Posterior cingulate gyrus (tissue), 11 donors: ENCODE measurements at places on chromosomes 2 and 18.

DNA sequence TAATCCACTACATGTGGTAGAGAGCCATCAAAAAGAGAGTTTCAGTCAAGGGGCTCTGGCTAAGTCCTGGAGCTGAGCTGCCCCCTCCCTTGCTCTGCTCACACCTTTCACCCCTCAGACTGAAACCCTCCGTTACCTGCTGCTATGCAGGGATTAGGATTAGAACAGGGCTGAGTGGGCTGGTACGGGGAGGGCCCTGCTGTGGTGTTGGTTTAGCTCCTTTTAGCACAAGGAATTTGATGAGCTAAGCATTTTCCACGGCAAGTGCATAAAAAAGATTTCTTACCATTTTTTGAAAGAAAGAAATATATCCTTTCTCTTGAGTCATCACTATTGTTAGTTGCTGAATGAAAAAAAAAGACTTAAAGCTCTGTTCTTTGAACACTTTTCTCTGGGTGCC, 46.3 kb downstream of the TCF7L1 start:
- no peak for DNase-seq

GRCh38 chr2:109398366-109399015, 215.3 kb downstream of the SEPTIN10 start:
- DNase-seq, result no peak

- DNase-seq, result no peak
These were observed 41.5 kb upstream of the ZBTB7C start for GRCh38 chr18:48450685-48451084.

DNA sequence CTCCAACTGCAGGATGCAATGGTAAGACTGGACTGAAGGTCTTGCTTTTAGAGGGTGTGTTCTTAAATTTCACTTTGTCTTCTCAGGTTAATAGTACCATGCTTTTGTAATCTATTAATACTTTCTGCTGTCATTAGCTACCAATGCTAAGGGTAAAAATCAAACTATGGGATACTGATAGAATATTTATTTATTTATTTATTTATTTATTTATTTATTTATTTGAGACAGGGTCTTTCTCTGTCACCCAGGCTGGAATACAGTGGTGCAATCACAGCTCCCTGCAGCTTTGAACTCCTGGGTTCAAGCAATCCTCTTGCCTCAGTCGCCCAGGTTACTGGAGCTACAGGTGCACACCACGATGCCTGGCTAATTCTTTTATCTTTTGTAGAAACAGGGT, 152.1 kb downstream of the SPP2 start:
- DNase-seq, result no peak

GRCh38 chr2:238879621-238880377, 31.9 kb downstream of the TWIST2 start:
- no peak for DNase-seq

GRCh38 chr18:79200546-79201268, 131.5 kb downstream of the ATP9B start:
- DNase-seq, result no peak

- no peak for DNase-seq
These were observed 100.3 kb downstream of the DPP10 start for GRCh38 chr2:114542695-114543094.

- DNase-seq, result no peak
These were observed 293.1 kb upstream of the HDAC4 start for GRCh38 chr2:239693761-239694415.

DNA sequence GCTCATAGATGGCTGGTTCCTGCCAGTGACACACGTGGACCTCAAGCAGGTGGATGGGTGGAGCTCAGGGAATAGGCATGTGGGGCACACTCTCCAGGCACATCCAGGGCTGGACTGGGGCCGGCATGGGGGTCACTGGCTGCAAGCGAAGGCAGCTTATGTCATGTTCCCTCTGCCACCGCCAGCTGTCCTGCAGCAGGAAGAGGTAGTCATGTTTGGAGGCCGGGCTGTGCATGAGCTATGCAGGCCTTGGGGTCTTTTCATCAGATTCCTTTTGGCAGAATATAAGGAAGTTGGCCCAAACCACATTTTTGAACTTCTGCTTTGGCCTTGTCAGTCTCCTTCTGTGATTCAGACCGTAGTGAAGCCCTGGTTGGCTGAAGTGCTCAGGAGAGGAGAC, 61.5 kb downstream of the AGAP1 start:
- DNase-seq, result no peak

DNA sequence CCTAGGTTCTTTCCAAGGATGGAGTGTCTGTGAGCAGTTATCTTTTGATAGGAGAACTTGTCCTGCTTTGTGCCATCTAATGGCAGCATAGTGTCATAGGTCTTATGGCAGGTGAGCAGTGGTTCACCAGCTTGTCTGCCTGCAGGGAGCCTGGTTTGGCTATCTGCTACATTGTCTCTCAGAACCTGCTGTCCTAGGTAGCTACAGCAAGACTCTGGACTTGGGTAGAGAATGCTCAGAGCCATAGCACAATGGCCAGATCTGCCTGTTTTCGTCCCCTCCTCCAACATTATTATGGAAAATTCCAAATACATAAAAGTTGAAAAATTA, 28.3 kb downstream of the AGFG1 start:
- no peak for DNase-seq

DNA sequence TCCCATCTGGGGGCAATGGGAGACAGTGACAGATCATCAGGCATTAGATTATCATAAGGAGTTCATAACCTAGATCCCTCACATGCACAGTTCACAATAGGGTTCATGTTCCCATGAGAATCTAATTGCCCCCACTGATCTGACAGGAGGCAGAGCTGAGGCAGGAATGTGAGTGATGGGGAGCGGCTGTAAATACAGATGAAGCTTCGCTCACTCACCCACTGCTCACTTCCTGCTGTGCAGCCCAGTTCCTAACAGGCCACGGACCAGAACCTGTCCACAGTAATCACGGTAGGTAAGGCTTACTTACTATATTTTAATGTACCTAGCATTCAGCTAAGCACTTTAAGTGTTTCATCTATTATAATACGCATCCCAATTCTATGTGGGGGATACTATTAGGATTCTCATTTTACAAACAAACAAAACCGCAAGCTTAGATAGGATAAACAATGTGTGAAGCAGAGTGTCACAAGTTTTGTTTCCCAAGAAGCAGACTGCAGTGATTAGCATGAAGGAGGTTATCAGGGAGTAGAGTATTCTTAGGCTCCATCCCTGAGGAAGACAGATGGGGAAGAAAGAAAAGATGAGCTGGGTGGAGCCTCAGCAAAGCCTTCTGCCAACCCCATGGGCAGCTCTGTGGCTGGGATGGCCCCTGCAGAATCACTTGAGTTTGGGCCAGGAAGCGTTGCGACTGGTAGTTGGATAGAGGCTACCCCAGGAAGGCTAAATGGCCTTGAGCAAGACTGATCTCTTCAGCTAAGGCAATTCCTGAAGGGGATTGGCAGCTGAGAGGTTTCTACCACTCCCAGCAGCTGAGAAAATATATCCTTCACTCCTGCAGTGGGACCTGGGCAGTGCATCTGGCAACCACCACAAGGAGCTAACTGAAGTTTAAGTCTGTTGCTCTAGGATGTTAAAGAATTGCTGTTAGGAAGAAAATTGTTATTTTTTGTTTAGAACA, 133.1 kb downstream of the MREG start:
- no peak for DNase-seq

GRCh38 chr2:197273485-197273884, 37.1 kb downstream of the ANKRD44 start:
- DNase-seq, result no peak

DNA sequence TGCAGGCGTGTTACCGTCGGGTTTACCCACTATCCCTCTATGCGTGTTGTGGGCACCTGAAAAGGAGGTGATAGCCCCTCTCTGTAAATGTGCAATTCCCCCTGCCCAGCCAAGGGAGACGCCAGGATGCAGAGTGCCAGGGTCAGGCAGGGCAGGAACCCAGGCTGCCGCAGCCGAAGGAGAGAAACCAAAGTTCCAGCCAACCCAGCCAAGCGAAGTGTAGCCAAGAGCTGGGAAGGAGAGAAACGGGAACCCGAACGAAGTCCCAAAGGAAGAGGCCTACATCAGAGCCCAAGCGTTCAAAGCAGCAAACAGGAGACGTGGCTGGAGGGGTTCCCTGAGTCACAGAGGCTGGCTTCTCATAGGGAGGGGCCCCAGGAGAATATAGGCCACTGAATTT, 24.2 kb upstream of the SPR start:
- no peak for DNase-seq

GRCh38 chr2:60453872-60454271, 99.6 kb downstream of the BCL11A start:
- DNase-seq, result no peak

DNA sequence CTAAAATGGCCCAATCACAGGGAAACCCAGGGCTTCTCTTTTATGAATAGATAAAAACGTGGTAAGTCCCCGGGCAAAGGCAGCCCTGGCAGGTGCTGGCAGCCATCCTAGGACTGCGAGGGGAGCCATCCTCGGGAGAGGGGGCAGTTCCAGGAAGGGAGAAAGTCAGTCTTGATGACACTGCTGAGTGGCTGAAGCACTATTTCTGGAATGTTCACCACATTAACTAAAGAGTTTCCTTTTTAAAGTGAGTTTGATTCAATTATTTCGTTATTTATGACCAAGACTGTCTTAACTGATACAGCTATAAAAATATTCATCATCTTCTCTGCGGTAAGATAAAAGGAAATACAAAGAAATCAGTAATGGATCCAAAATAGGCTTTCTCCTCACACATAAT, 20.4 kb downstream of the TTR start:
- DNase-seq, result no peak

DNA sequence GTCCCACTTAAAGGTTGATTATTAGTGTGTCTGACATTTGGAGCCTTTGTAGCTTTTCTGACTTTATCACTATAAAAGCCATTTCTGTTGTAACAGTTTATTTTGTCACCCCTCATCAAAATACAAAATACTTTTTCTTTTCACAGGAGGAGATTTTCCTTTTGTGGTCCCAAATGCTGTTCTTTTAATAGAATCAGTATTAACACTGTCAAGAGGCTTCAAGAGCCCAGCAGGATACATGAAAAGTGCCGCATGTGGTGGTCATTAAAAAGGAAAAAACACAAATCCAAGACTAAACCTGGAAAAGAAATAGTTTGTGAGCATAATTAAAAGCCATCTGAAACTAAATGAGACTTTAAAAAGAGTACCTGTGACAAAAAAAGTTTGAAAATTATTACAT, 515.7 kb downstream of the DCDC2C start:
- DNase-seq, result no peak

DNA sequence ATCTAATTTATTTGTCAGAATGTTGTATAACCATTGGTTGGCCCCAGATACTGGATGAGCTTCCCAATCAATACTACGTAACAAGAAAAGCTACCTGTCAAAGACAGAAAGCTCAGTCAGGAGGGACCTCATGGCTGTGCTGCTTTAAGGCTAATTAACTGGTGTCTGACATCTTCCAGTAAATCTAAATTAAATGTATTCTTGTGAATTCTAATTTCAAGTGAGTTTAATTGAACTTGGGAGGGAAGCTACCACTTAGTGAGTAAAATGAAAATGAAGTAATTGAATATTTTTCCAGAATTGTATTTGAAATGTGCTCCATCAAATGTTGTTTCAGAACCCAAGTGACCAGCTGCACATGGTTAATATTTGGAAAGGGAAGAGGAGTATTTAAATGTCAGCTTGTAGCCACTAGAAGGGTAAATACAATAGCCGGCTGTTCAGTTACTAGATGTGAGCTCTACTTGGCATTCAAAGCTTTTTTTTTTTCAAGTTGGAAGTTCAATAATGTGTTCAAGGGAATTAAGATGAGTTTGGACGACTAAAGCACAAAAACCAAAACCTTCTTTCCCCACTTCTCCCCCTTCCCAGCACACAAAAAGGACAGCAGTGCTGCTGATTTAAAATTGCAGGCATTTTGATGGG, 62.0 kb downstream of the GPR39 start:
- DNase-seq, result no peak
